HFFc6 (cell line): ENCODE measurements at places on chromosomes 4 and X. TPM values are rescaled to one million over a fixed set of nuclear protein-coding genes. Genes with fewer than 3 reads are reported as not detected.
A peak's percentile ranks its signal among the peaks of the same experiment; 100 is the strongest.

The PDGFRA gene
- total RNA-seq, result 30.0 to 92.1 TPM (median 34.7 TPM) in 3 replicates

The LINC00632 gene
- total RNA-seq, result 119 to 236 TPM (median 179 TPM) in 3 replicates

The NDNF gene
- 0.11 to 0.19 TPM in 2 of 3 replicates, not detected in the other for total RNA-seq

The PTTG2 gene
- not detected in 3 replicates for total RNA-seq

- H3K4me1 ChIP-seq, result no peaks in the 10 kb centered on the region
- H3K4me3 ChIP-seq, result no peak overlapping the region
- DNase-seq, result no peak
- no peak overlapping the region for H3K27ac ChIP-seq
- no peaks in the 10 kb centered on the region for H3K27me3 ChIP-seq
Measured at GRCh38 chr4:9970399-9971011, 50.8 kb downstream of the SLC2A9 start.

The ZBTB49 gene
- 2.8 and 3.0 TPM in 2 replicates for total RNA-seq

DNA sequence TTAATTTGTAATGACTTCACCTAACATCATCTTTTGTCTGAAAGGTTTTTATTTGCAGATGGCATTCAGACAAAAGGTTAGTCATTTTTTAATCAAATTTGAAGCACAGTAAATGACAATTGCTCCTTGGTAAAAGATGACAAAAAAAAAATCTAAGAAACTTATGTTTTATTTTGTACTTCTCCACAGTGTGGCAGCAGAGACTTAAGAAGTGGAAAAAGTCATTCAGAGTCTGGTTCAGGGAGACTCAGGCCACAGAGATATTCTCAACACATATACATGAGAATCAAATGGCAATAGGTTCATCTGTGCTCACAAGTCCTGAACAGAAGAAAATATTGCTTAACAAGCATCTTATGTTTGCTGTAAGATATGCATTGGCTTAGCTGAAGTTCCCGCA lies 436.2 kb downstream of the KCNIP4 start:
- no peak overlapping the region for H3K27ac ChIP-seq
- peaks cover 3% of the 10 kb centered on the region; the same call in 1 of the 2 replicates for H3K27me3 ChIP-seq
- DNase-seq, result peak; percentile 30
- no peak overlapping the region for H3K4me3 ChIP-seq

DNA sequence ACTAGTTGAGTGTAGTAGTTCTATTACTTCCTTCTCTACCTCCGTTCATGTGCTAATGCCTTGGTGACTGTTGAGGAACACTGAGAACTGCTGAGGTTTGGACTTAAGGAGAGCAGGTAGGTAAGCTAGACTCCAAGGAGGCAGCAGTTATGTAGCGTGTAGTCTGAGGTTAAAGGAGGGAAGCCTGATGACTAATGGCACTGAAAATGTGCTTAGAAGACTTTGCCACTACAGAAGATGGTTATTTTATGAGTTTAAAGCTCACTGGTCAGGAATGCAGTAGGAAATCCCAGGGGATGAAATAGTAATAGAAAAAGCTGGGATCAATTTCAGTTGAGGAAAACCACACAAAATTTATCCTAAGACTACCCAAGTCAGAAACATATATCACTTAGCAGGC lies 1077.3 kb downstream of the RAPGEF2 start:
- no peak for DNase-seq
- H3K4me3 ChIP-seq, result no peak overlapping the region
- H3K36me3 ChIP-seq, result no peaks in the 10 kb centered on the region
- no peaks in the 10 kb centered on the region for H3K4me1 ChIP-seq
- H3K27me3 ChIP-seq, result no peaks in the 10 kb centered on the region

DNA sequence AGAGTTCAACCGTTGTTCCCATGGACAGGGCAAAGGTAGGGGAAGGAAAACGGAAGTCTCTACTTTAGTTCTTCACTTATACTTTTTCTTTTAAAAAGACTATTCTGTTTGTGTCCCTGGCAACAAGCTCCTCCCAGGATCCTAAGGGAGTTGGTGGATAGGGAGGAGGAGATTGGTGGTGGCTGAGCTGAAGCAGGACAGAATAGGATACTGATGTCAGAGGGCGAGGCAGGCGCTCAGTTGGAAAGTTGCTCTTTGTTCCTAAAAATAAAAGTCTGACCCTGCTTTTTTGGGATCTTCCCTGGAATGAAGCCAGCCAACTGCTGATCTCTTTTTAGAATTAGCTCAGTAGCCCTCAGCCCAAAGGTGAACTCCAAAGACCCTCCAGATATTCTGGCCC lies 104.7 kb downstream of the MGST2 start:
- no peak overlapping the region for H3K4me3 ChIP-seq
- H3K4me1 ChIP-seq, result peaks cover 10% of the 10 kb centered on the region
- H3K36me3 ChIP-seq, result no peaks in the 10 kb centered on the region

DNA sequence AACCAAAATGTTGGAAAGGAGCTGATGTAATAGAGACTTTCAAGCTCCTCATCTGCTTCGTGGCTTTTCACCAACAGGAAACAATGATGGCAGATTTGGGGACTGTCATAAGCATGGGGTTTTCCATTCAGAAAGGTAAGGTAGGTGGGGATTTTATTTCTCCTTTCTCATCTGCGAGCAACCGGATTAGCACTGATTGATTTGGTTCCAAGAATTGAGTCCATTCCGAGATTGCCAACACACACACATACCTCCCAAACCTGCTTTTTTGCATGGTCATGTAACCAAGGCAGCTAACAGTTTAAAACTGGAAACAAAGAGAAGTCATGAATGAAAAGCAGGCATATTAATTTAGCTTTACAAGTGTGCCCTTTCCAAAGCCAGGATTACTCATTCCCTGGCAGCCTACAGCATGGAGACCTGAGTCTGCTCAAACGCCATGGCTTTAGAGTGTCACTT lies 63.0 kb upstream of the LNX1 start:
- no peaks in the 10 kb centered on the region for H3K27me3 ChIP-seq
- peak; percentile 43 for DNase-seq

The F8 gene
- 1.3 and 1.4 TPM in 2 replicates for total RNA-seq

DNA sequence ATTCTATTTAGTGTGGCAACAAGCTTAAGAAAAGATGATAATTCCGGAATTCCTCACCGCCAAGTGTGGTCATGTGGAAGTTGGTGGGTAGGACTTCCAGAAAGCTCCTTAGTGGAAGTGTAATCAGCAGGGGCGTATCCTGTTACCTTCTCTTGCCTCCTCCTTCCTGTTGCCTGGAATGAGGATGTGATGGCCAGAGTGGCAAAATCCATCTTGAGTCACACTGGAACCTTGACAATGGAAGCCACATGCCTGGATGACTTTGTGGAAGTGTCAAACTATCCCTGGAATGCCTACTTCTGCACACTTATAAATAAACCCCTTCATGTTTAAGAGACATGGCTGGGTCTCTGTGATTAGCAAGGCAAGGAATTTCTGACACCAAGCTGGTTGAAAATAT lies 191.0 kb downstream of the PRDM5 start:
- no peak overlapping the region for H3K4me3 ChIP-seq
- H3K27me3 ChIP-seq, result no peaks in the 10 kb centered on the region
- DNase-seq, result peak; percentile 21
- H3K4me1 ChIP-seq, result peaks cover 15% of the 10 kb centered on the region

- peaks cover 2% of the 10 kb centered on the region; the same call in 1 of the 2 replicates for H3K27me3 ChIP-seq
- DNase-seq, result no peak
- no peaks in the 10 kb centered on the region for H3K36me3 ChIP-seq
- H3K4me1 ChIP-seq, result peaks cover 32% of the 10 kb centered on the region
Measured at GRCh38 chr4:2245057-2245786, 3.3 kb upstream of the HAUS3 start.

GRCh38 chr4:89158884-89159503 lies 47.7 kb downstream of the TIGD2 start:
- no peak overlapping the region for H3K27ac ChIP-seq
- DNase-seq, result peak; percentile 39
- H3K4me1 ChIP-seq, result no peaks in the 10 kb centered on the region; the same call in 1 of the 2 replicates

The GABRE gene
- total RNA-seq, result 0.24 to 2.5 TPM (median 2.0 TPM) in 3 replicates

DNA sequence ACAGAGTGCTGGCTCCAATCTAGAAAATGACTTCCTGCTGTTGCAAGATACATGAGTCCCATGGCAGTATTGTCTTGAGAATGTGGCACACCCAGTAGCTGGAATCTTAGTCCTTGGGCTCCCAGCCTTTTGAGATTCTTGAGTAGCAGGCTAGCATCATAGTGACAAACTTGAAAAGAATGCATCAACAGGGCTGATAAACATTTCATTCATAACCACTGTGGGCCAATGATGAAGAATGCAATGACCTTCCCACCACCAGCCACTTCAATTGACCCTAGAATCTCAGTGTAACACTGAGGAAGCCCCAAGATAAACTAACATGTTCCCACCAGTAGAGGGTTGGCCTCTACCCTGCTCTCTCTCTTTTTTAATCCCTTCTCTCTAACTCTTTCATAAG lies 329.3 kb downstream of the GBA3 start:
- DNase-seq, result peak; percentile 4
- H3K4me1 ChIP-seq, result no peaks in the 10 kb centered on the region
- H3K36me3 ChIP-seq, result no peaks in the 10 kb centered on the region
- H3K27ac ChIP-seq, result no peak overlapping the region

- no peak overlapping the region for H3K4me3 ChIP-seq
- peaks cover 3% of the 10 kb centered on the region for H3K27me3 ChIP-seq
- H3K27ac ChIP-seq, result no peak overlapping the region
- no peaks in the 10 kb centered on the region for H3K36me3 ChIP-seq
Measured at GRCh38 chrX:17292111-17292527, 82.9 kb upstream of the NHS start.

The XK gene
- not detected in 3 replicates for total RNA-seq

The SUPT20HL2 gene
- total RNA-seq, result not detected in 3 replicates

- peaks cover 25% of the 10 kb centered on the region for H3K4me1 ChIP-seq
- peak overlapping the region; percentile 97 for H3K27ac ChIP-seq
- DNase-seq, result no peak
- H3K27me3 ChIP-seq, result 0 out of 2 replicates have a peak, but pooled peaks cover 2% of the 10 kb centered on the region
Measured at GRCh38 chrX:119605464-119606279, 552 bp downstream of the NKRF start.

DNA sequence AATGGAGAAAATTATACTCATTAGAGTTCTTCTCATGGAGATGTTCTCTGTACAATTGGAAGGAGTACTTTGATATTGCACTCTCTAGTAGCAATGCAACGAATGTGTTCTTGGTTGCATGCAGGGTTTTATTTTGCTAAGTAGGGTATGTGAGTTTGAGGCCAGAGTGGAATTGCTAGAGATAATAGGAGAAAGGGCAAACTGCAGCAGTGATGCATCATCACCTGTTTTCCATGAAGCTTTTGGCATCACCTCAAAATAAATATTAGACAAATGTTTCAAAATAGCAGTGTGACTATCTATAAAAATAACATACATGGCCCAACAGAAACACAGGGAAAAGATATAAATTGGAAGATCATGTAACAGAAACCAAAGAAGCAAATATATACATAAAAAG lies 93.3 kb downstream of the TIGD2 start:
- no peaks in the 10 kb centered on the region for H3K4me1 ChIP-seq
- H3K27ac ChIP-seq, result no peak overlapping the region
- H3K36me3 ChIP-seq, result no peaks in the 10 kb centered on the region
- H3K4me3 ChIP-seq, result no peak overlapping the region
- no peak for DNase-seq

GRCh38 chrX:112670290-112670689 lies 9.4 kb downstream of the LHFPL1 start:
- no peaks in the 10 kb centered on the region for H3K27me3 ChIP-seq
- no peak overlapping the region for H3K4me3 ChIP-seq
- no peaks in the 10 kb centered on the region for H3K4me1 ChIP-seq
- H3K36me3 ChIP-seq, result no peaks in the 10 kb centered on the region

The ERAS gene
- total RNA-seq, result not detected in 2 replicates

The PAGE2B gene
- total RNA-seq, result not detected in 3 replicates

The ABLIM2 gene
- not detected in 3 replicates for total RNA-seq

GRCh38 chr4:78846258-78846657 lies 70.1 kb downstream of the BMP2K start:
- no peaks in the 10 kb centered on the region; the same call in 1 of the 2 replicates for H3K27me3 ChIP-seq
- no peak for DNase-seq
- no peak overlapping the region for H3K27ac ChIP-seq
- H3K4me3 ChIP-seq, result no peak overlapping the region
- H3K36me3 ChIP-seq, result peaks cover 13% of the 10 kb centered on the region

GRCh38 chrX:52346174-52347165 lies 22.4 kb upstream of the XAGE2 start:
- H3K36me3 ChIP-seq, result no peaks in the 10 kb centered on the region
- H3K4me3 ChIP-seq, result no peak overlapping the region
- peak; percentile 23 for DNase-seq
- peaks cover 3% of the 10 kb centered on the region; the same call in 1 of the 2 replicates for H3K27me3 ChIP-seq
- peaks cover 9% of the 10 kb centered on the region for H3K4me1 ChIP-seq

DNA sequence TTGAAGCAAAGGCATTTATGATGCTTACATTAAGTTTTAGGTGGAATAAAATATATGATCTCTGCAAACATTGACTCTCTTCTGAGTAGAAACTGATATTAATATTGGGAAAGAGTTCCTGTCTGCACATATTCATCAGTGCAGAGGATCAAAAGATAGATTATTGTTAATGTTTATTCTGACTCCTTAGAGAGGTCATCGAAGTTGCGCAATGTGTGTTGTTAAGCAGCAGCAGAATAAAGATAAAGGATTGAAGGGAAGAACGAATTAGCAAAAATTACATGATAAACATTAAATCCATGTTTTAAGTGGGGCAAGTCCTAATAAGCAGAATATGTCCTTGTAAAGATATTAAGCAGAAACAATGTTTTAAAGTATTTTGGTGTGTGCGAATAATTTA lies 72.6 kb upstream of the MBNL3 start:
- no peak for DNase-seq
- H3K27ac ChIP-seq, result no peak overlapping the region
- no peaks in the 10 kb centered on the region for H3K27me3 ChIP-seq
- no peaks in the 10 kb centered on the region for H3K4me1 ChIP-seq
- no peaks in the 10 kb centered on the region for H3K36me3 ChIP-seq

GRCh38 chr4:2942037-2942531 lies 21.1 kb downstream of the NOP14 start:
- peak overlapping the region; percentile 6; the same call in 1 of the 2 replicates for H3K27ac ChIP-seq
- H3K27me3 ChIP-seq, result peaks cover 16% of the 10 kb centered on the region
- no peak for DNase-seq
- H3K36me3 ChIP-seq, result peaks cover 47% of the 10 kb centered on the region
- H3K4me3 ChIP-seq, result no peak overlapping the region

DNA sequence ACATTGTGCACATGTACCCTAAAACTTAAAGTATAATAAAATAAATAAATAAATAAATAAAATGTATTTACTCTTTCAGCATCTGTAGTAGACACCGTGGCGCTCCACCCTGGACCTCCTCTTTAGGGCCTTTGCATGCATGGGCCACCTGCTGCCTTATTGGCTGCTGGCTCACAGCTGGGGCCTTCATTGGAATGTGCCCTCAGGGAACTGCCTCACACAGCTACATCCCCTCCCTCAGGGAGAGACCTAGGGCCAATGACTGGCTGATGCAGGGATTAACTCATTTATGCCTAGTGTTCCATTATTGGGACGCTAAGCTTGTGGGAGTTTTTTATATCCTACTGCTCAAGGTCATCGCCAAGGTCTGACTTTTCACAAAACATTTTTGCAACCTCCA lies 302.9 kb upstream of the FTHL17 start:
- no peak overlapping the region for H3K27ac ChIP-seq
- no peak overlapping the region for H3K4me3 ChIP-seq

The DCAF4L1 gene
- total RNA-seq, result not detected in 3 replicates
